Gastroesophageal sphincter (tissue), 4 donors: ENCODE measurements at places on chromosomes 4 and X. TPM values are rescaled to one million over a fixed set of nuclear protein-coding genes. Genes with fewer than 3 reads are reported as not detected.

- no peaks in the 10 kb centered on the region for H3K27me3 ChIP-seq
- no peak for ATAC-seq
- no peaks in the 10 kb centered on the region for H3K36me3 ChIP-seq
- H3K4me3 ChIP-seq: no peak overlapping the region
Observed at GRCh38 chr4:142265536-142265935, 580.6 kb downstream of the INPP4B start.

DNA sequence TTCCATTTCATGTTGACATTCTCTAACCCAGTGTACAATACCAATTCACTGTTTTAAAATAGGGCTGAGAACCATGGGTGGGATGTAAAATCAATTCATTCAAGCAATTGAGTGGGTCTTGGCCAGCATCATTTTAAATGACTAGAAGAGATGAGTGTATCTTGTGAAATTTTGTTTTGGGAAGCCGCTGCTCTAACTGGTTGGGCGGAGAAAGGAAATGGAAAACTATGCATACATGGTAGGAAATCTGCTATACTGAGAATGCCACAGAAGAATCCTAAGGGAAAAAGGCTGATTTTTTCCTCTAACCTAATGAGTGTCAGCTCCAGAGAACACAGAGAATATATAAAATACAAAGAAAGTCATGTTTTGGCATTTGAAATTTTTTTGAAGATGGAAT, 54.8 kb upstream of the DCLK2 start:
- ATAC-seq: no peak
- no peaks in the 10 kb centered on the region for H3K4me1 ChIP-seq
- H3K36me3 ChIP-seq: no peaks in the 10 kb centered on the region
- no peak overlapping the region for H3K27ac ChIP-seq

DNA sequence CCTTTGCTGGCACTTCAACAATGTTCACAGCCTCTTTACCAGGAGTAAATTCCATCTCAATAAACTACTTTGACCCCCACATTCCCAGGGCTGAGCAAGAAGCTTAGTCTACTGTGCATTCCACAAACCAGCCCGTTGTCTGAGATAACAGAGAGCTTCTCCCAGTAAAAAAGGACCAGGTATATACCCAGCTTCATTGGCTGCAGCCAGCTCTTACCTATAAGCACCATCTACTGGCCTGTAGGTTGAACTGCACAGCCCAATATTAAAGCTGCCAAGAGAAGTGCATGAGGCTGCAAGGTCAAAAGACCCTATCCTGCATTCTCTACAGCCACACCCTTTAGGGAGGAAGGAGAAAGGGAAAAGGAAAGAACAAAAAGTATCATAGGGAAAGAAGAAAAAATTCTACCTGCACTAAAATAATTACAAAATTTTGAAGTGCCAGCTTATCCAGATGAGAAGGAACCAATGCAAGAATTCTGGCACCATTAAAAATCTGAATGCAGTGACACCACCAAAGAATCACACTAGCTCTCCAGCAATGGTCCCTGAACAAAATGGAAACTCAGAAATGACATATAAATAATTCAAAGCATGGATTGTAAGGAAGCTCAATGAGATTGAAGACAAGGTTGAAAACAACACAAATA, 45.7 kb upstream of the INTU start:
- no peaks in the 10 kb centered on the region for H3K4me1 ChIP-seq
- no peak for ATAC-seq
- H3K36me3 ChIP-seq: no peaks in the 10 kb centered on the region
- no peaks in the 10 kb centered on the region for H3K27me3 ChIP-seq
- no peak overlapping the region for H3K27ac ChIP-seq

PIN4 gene
- 10.6 TPM for total RNA-seq

GRCh38 chr4:173535165-173535902, 5.3 kb upstream of the HAND2 start:
- H3K4me3 ChIP-seq: no peak overlapping the region
- H3K27ac ChIP-seq: peak overlapping the region; percentile 61
- peaks cover 64% of the 10 kb centered on the region for H3K27me3 ChIP-seq

- no peak overlapping the region for H3K4me3 ChIP-seq
- no peaks in the 10 kb centered on the region for H3K27me3 ChIP-seq
- H3K27ac ChIP-seq: no peak overlapping the region
- no peaks in the 10 kb centered on the region for H3K36me3 ChIP-seq
- no peak for ATAC-seq
- no peaks in the 10 kb centered on the region for H3K4me1 ChIP-seq
Observed at GRCh38 chr4:105509291-105509690, 35.4 kb upstream of the PPA2 start.
